Stimulated activated CD4-positive, alpha-beta T cell treated with anti-CD3 and anti-CD28 coated beads, Interleukin-2, amount 100 ng/mL, for 24 hours (primary cell): ENCODE measurements at places on chromosomes 7 and 10.

- peak; percentile 7 for DNase-seq
These were observed at the start of gene TBXAS1 for GRCh38 chr7:139829025-139829774. Gene TBXAS1 (plus strand): TSS chr7:139829264. CDS start chr7:139829391, 127 bp downstream.

DNA sequence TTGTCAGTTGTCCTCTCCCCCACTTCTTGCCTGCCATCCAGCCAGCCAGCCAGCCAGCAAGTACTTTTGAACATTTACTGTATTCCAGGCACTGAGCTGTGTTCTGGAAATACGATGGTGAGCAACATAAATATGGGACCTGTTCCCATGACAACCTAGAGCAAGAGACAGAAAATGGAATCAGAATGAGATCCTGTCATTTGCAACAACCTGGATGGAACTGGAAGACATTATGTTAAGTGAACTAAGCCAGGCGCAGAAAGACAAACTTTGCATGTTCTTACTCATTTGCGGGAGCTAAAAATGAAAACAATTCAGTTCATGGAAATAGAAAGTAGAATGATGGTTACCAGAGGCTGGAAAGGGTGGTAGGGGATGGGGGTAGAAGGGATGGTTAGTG is 140.7 kb downstream of the ICA1 start:
- DNase-seq: no peak

DNA sequence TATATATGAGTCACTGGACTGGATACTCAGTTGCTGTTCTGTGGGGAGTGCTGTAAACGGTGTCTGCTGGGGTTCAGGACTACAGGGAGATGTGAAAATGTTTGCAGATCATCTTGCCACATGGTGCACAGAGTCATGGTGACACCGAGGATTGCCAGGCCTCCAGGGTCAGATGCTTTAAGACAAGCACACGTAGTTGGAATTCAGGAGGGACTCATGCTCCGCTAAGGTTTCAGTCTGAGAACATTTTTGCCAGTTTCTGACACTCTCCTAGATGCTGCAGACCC is 211.3 kb downstream of the CXCL12 start:
- DNase-seq: no peak

GRCh38 chr10:132058111-132058745 is 7.5 kb upstream of the JAKMIP3 start:
- DNase-seq: peak; percentile 33

GRCh38 chr10:101237982-101238731 is 8.9 kb upstream of the LBX1 start:
- DNase-seq: no peak

GRCh38 chr7:30688718-30689221 is 6.5 kb upstream of the CRHR2 start:
- no peak for DNase-seq

DNA sequence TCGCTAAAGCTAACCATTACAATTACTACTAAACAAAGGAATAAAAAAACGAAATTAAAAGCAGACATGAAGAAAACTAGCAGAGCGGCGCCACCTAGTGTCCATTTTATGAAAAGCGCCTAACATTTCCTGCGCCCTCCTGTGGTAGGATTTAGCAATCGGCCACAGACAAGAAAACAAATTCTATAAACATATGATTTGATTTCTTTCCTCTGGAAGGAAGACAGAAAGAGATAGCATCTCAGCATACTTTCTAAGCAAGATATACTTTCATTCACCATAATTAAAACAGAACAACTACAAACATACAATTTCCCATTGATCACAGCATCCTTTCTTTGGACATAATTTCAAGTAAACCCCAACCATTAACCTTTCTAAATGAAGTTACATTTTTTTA is 337.7 kb upstream of the NPVF start:
- DNase-seq: peak; percentile 74

DNA sequence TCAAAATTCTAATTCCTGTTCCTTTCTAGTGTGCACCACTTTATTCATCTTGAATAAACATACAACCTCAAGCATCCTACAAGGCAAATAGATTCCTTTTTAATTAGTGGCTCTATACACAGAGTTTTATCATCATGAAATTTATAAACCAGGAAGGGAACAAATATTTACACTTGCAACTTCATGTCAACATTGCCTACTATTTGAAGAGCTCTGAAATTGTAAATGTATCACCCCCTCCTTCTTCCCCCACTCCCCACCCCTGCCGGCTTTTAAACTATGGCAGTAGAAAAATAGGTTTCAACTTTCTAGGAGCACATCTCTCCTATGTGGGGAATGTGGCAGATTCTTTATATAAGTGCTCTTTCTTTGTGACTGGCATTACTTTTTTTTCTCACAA is 49.6 kb downstream of the KAT6B start:
- no peak for DNase-seq

DNA sequence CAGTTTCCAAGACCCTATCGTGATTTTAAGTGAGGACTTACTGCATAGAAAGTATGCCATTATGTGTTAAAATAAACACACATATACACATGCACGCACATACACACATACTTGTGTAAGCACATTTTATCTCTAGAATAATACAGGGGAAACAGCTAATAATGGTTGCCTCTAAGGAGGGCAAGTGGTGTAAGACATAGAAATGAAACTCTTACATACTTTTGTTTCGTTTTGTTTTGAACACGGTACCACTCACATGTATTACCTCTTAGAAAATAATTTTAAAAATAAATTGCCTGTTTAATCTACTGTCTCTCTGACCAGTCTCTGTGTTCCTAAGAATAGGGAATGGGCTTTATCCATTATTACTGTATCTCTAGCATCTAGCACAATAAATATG is 49.2 kb downstream of the HERPUD2 start:
- DNase-seq: no peak

DNA sequence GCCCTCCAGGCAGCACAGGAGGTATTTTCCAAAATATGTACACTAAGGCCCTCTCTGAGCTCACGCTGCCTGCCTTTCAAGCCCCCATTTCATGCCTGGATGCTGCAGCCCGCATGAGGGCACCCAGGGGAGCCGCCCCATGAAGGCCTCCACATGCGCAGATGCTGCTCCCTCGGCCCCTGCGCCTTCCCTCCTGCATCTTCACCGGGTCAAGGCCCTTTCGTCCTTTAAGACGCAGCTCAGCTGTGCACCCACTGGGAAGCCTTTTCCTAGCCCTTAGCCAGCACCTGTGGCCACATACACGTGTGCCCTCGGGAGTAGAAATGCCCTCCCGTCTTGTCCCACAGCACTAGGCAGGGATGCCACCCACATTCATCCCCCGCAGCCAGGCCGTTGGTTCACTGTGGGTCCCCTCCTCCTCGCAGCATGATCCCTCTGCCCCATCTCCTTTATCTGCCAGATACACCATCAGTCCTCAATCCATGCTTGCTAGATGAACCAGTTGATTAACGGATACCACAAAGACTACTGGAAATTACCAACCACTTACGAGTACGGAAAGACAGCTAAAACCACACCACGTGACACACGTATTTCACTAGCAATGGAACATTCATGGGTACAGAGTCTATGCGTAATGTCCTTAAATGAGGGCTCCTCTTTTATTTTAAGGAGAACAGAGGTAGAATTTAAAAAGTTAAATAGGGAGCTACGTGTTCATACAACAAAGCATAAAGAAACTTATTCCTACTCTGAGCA is 278.0 kb downstream of the TNS3 start:
- no peak for DNase-seq

DNA sequence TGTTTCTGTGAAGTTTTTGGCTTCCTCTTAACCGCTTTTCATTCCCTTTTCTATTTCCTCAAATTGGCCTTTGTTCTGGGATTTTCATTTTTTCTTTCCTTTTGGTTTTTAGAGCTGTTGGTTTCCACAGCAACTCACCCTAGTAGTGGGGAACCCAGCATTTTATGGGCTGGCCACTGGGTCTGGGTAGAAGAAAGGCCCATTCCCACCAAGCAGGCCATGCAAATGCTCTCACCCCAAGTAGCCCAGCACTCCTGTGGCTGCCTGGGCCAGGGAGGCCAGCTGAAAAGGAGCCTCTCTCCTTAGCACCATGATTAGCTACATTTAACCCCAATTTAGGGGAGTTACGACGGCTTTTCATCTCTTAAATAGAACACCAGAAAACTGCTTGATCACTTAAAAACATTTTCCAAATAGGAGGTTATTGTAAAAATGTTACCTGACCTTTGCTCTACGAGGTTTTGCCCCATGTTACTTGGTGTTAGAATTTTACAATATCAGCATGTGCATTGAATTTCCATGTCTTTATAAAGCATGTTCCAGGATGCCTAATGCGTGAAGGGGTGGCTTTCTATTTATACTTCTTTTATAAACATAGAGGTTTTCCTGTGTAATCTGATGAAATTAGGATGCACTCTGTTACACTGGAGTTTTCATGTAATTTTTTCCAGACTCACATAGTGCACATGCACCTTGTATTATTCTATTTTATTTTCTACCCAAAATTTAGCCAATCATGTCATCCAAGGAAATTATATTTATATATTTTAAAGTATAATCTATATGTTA is 75.4 kb downstream of the FAM171A1 start:
- DNase-seq: no peak

GRCh38 chr10:124619802-124620490 is 124.2 kb downstream of the FAM53B start:
- DNase-seq: no peak

GRCh38 chr10:60666221-60666620 is 112.1 kb upstream of the CDK1 start:
- DNase-seq: no peak

DNA sequence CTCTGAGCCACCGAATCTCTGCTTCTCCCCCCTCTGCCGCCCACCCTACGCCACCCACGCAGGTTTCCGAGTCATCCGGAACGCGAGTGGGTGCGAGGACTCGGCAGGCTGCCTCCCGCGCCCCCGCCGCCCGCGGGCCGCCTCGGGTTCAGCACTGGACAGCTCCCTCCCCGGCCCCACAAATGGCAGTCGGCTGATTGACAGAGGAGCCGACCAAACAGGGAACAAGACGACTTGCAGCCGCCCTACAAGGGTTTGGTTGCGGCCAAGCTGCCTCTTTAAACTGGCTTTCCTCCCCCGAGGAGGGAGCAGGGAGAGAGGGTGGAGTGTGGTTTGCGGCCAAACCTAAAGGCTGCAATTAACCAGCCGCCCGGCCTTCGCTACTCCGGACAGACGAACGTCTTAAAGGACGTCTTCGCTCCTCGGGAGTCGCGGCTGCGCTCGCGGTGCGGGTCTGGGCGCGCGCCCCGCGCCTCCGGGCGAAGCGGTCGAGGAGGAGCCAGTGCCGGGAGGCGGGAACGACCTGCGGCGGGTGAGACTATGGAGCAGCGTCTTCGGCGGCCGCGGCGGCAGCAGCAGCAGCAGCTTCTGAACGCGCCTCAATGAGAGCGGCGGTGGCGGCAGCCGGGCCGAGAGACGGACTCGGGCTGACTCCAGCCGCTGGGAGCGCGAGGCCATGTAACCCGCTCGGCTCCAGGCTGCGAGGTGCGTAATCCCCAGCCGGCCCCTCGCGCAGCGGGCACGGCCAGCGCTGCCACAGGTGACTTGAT is at the start of gene GPR158:
GPR158 (plus strand) TSS at position 541 of the 770 bp plus-strand sequence. CDS start 420 bp downstream, outside the sequence.
- peak; percentile 63 for DNase-seq

DNA sequence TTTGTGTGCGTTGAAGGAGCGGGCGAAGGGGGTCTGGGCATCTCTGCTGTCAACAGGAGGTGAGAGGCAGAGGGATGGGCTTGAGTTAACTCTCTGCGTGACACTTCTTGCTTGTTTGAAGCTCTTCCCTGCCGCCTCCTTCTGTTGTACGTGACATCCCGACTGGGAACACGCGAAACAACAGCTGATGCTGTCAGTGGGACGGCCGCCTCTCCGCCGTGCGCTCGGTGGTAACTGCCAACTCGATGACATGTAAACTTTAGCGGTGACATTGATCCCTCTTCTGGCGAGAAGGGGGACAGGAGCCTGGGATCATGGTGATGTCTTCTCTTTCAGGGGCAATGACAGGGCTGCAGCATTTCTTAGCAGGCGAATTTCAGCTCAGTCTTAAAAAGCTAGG is 394.5 kb downstream of the TYW1 start:
- DNase-seq: no peak

GRCh38 chr7:69947998-69948397 is 349.7 kb downstream of the AUTS2 start:
- DNase-seq: no peak

- no peak for DNase-seq
These were observed 176.6 kb upstream of the TNS3 start for GRCh38 chr7:47758546-47758945.

GRCh38 chr10:96670786-96671185 is 49.5 kb downstream of the PIK3AP1 start:
- DNase-seq: no peak

GRCh38 chr7:74371381-74372341 is 82.0 kb upstream of the GTF2IRD1 start:
- DNase-seq: no peak

- DNase-seq: no peak
These were observed 213.7 kb downstream of the GFRA1 start for GRCh38 chr10:116059320-116059719.

GRCh38 chr7:72753781-72754180 is 74.2 kb downstream of the TYW1B start:
- DNase-seq: no peak

GRCh38 chr7:152354061-152354460 is 81.7 kb downstream of the KMT2C start:
- no peak for DNase-seq

- DNase-seq: peak; percentile 79
These were observed 48.7 kb upstream of the FXYD4 start for GRCh38 chr10:43322769-43323168.

GRCh38 chr10:31070691-31071090 is 39.0 kb upstream of the ZNF438 start:
- DNase-seq: no peak

- no peak for DNase-seq
These were observed 77.0 kb upstream of the LRRTM3 start for GRCh38 chr10:66848856-66849255.

GRCh38 chr7:50974240-50974639 is 191.5 kb upstream of the GRB10 start:
- DNase-seq: no peak

GRCh38 chr10:71846816-71847215 is 4.2 kb downstream of the PSAP start:
- no peak for DNase-seq

DNA sequence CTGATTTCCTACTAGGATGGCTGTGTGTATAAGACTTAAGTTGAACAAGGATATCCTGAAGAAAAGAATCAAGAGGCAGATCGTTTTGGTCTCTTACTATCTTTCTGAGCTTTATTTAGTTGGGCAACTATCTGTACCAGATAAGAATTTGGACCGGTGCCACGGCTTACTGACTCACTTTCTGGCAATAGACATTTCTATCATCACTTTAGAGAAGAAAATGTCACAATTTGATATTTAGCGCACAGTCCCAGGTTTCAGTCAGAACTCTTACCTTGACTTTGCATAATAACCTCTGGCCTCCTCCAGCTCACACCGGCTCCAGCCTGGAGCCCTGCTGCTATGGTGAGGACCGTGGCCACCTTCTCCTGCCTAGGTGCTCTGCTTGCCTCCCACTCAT is 218.2 kb upstream of the MDFIC start:
- no peak for DNase-seq

- no peak for DNase-seq
These were observed at the start of gene WDR86 for GRCh38 chr7:151409667-151410404. Gene WDR86 (minus strand): TSS chr7:151410038. CDS start chr7:151409589, 449 bp downstream.

GRCh38 chr7:87213252-87213651 is 6.3 kb downstream of the TMEM243 start:
- DNase-seq: no peak
